T-helper 9 cell (primary cell): ENCODE measurements at places on chromosomes 2 and 18.

DNA sequence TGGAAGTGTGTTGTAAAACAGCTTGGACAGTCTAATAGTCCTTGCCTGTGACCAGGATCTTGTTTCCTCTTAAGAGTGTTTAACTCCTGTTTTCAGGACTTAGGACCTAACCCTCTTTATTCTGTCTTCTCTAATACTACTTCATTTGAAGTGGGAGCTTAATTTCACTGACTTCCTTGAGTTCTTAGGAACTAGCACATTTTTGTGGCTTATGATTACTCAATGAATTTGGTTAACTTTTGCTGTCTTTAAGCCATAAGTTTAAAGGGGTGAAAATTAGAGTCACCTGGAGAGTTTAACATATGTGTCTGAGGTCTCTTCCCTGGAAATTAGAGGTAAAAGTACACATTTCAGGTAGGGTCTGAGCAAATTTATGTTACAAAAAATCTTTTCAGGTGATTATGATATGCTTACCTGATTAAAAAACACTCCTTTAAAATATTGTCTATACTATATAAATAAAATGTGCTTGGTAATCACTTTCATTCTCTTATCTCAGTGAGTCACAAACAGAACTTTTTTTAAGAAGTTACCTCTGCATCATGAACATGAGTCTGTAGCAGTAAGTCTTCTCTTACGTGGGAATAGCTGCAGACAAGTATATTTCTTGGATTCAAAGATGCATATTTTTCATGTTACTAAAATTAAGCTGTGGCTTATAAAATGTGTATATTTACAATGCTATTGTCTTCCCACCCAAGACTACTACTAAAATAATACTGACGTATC is 52.7 kb downstream of the ATP9B start:
- DNase-seq, result no peak

DNA sequence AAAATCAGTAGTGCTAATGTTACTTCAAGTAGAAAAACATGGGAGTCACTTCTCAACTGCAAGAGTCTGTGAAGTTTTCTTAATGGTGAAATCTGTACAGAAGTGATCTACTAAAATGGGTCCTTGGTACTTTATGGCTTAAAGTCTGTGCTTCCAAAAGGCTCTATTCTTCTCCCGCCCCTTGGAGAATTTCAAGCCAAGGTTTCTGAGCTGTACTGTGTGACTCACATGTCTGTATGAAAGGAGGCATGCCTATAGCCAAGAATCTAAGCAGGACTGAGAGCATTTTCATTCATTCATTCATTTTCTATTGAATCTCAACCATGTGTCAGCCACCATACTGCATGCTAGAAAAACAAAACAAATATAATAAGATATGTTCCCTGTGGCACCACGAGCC is 19.8 kb upstream of the DDX18 start:
- no peak for DNase-seq

- no peak for DNase-seq
Observed at GRCh38 chr2:96503637-96504243, 1.4 kb downstream of the NEURL3 start.

DNA sequence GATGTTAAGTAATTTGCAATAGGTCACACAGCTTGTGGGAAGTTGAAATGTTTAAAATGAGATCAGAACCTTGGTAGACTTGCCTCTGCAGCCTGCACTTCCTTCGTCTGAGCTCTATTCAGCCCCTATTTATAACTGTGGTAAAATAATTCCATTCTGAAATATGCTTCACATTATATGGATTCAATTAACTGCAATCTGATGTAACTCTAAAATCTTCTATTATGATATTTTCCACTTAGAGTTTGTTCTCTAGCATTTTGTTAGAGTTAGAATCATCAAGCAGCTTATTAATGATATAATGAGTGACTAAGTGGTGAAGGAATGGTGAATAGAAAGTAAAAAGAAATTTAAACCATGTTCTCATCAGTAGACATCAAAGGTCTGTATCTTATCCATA is 139.6 kb upstream of the ARHGAP28 start:
- no peak for DNase-seq

DNA sequence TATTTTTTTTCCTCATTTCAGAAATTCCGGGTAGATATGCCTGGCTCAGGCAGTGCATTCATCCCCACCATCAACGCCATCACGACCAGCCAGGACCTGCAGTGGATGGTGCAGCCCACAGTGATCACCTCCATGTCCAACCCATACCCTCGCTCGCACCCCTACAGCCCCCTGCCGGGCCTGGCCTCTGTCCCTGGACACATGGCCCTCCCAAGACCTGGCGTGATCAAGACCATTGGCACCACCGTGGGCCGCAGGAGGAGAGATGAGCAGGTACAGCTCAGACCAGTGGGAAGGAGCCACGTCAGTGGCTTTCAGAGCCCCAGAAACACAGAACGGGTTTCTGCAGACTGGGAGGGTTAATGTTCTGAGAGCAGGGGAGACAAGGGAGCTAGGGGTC is 11.4 kb downstream of the FOSL2 start:
- no peak for DNase-seq

- no peak for DNase-seq
Observed at GRCh38 chr2:132936261-132936660, 266.3 kb upstream of the LYPD1 start.

- DNase-seq, result no peak
Observed at GRCh38 chr2:10873790-10874437, 37.8 kb upstream of the KCNF1 start.

DNA sequence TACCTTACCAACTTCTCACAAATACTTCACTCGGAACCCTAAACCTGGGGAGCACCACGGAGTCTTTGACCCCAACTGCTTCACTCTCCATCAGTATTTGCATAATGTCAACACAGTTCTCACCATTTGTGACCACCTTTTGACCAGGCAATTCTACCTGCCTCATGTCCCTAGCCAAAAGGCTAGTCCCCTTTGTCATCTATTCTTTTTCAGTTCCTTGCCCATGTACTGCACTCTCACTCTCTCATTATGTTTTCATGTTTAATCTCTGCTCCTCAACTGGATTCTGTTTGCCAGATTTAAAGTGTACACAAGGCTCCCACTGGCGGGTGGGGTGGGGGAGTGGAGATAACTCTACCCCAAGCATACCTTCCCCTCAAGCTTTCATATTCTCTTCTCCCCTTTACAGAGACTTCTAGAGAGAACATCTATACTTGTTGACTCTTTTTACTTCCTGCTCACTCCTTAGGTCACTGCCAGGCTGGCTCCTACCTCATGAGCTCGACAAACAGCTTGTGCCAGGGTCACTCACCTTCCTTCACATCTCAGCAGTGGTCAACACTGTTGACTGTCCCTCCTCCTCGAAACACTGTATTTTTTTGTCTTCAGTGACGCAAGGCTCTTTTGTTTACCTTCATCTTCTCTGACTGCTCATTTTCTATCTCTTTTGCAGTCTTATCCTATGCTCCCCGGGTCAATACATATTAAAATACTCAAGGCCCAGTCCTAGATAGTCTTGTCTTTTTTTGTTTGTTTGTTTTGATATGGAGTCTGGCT is 88.7 kb upstream of the MAP4K3 start:
- no peak for DNase-seq

DNA sequence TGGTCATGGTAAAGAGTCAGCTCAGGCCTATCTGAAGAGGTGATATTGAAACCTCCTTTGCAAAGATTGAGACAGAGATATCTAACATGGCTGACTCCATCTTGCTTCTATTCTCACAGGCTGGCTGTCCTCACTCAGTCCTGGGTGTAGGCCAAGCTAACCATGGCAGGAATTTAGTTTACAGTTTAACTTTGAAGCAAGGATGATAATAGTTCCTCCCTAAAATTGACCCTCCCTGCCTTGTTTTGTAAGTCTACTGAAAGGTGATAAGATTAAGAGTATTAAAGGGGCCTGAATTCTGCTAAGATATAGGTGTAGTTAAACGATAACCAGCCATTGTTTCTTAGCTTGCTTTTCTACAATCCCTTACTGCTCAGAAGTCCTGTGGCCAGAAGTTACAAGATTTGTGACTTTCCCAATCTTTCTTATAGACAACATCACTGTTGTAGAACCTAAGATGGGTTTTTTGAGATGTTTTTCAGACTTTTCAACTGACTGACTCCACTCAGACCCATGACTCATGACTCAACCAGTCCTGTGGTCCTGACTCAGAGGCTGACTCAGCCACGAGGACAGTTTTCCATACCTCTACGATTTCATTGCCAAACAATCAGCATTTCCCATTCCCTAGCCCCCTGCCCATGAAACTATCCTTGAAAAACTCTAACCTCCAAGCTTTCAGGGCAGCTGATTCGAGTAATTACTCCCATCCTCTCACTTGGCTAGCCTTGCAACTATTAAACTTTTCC is 195.7 kb upstream of the SESTD1 start:
- DNase-seq, result no peak

GRCh38 chr2:10520154-10520553 is 72.0 kb upstream of the ODC1 start:
- DNase-seq, result no peak

- no peak for DNase-seq
Observed at GRCh38 chr2:65198737-65199136, 28.9 kb upstream of the ACTR2 start.

DNA sequence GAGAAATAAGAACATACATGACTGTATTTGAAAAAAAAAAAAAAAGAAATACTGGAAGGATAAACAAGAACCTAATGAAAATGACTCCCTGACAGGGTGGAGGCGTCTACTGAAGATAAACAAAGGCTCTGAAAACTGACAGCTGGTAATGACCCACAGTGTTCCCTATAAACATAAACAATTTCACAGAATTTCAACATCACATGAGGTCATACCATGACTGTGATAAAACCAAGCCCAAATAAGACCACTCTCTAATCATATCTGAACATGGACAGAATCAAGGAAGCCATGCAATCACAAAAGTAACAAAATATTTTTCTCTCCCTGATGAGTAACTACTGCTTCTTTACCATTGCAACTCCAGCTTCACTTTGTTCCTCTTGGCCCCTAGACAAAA is 159.3 kb downstream of the FAM124B start:
- no peak for DNase-seq

DNA sequence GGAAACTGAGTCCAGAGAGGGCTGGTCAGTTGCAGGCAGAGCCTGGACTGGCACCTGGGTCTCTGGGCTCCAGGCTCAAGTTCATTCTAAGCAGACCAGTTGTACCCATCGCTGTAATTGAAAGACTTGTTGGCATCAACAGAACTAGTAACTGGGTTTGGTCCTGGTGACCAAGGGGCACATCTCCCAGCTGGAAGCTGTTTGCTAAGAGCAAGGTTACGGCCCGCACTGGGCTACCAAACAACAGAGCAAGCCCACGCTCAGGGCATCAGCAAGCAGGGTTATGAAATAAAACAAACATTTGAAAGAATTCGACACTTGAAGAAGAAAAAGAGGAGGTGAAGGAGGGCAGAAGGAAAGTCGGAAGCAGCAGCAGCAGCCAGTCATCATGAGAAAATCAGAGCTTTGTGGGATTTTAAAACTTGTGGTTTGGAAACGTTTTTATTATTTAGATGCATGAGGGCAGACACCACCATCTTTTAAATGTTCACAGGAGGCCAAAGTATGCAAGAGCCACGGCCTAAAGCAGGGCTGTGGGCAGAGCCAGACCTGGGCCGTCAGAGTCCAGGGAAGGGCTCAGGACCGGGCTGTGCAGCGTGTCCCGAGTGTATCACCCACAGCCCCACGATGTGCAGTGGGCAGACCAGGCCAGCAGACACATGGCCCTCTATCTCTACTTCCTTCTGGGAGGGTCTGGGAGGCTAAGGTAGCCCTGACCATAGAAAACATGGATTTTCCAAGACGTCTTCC is 220.3 kb downstream of the BCL2 start:
- DNase-seq, result no peak

GRCh38 chr2:106059416-106060065 is 134.6 kb downstream of the UXS1 start:
- DNase-seq, result no peak

GRCh38 chr2:8545695-8546611 is 135.9 kb upstream of the ID2 start:
- DNase-seq, result no peak

DNA sequence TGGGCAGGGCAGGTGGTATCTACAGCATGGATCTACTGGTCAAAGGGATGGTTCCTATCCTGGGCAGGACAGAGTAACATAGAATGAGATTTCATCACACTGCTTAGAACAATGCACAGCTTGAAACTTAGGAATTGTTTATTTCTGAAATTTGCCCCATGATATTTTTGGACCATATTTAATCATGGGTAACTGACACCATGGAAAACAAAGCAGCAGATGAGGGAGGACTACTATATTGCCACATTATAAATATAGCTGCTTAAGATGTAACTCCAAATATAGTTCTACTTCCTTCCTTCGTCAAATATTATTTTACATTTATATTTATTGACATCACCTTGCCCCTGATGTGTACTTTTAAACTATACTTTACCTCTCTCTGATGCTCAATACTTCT is 254.7 kb downstream of the PTPRM start:
- DNase-seq, result no peak

DNA sequence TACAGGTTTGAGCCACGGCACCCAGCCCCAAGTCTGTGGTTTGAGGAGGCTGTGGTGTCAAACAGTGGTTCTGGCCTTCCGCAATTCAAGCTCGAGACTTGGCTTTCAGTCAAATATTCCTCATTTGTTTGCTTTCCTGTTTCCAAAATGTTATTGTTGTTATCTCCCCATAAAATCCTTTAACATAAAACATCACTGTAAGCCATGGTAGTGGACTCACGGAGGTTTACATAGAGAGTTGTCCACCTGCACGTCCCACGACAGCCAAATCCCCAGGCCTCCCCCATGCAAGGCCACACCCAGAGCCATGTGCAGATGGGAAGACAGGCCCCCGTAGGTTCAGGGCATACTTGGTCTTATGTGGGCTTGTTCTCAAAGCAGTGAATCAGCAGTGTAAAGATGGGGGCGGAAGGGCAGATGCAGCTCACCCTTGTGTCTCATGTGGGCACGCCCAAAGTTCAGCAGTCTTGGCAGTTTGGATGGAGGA is 18.9 kb upstream of the ST3GAL5 start:
- DNase-seq, result no peak

DNA sequence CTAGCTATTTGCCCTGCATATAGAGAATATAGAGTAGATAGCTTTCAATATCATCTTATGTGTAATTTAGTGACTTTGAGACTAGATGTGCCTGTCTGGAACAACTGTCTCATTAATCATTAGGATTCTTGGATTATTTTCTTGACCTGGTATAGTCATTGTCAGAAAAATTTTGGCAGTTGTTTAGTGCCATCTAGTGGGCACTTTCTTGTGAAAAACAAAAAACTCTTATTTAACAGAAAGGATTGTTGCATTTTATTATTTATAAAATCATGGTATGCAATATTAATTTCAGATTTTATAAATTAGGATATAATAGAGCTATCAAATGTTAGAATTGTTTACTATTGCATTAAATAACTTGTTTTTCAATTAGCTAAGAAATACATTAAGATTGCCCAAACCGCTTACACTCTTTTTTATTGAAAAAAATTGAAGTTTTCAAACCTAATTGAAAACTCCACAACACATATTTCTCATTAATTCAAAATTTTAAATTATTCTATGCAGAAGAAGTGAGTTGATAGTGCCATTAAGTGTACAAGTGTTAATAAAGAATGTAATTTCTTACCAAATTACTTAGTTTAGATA is 80.3 kb downstream of the DYNAP start:
- no peak for DNase-seq
